Renal cortical epithelial cell (primary cell): ENCODE measurements at places on chromosomes 3 and 15. TPM values are rescaled to one million over a fixed set of nuclear protein-coding genes. Genes with fewer than 3 reads are reported as not detected.
A peak's percentile ranks its signal among the peaks of the same experiment; 100 is the strongest.

The GABRG3 gene
- not detected in 2 replicates for total RNA-seq

The ELL3 gene
- total RNA-seq = 5.9 and 11.6 TPM in 2 replicates

The MORC1 gene
- total RNA-seq = under 0.01 and 0.05 TPM in 2 replicates

The RHOV gene
- 0.45 and 1.6 TPM in 2 replicates for total RNA-seq

DNA sequence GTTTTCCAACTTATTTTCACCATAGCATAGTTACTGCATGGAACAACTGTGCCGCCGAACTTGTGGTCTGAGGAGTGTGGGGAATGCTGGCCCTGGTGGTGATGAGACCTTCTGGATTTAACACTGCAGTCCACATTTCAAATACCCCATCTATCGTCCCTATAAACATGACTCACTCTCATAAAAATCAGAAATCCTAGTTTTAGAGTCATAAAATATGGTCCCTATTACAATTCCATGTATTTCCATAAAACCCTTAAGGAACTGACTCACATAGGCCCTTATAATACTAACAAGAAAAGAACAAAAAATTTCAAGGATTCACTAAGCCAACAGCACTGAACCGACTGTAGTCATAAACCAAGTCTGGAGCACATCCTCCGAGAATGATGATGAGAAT, 147.2 kb downstream of the FOXP1 start:
- no peak for DNase-seq

DNA sequence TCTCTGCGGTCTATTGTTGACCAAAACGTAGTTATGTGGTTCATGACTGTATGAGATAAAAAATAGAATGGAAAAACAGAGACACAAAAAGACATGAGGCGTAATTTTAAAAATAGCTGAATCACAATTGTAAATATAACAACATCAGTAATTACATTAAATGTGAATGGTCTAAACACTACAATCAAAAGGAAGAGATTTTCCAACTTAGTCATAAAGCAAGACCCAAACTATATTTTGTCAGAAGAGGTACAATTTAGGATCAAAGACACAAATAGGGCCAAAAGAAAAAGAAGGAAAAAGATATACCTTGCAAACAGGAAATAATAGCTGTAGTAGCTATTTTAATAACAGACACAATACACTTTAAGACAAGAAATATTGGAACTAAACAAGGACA, 61.5 kb downstream of the LRRC28 start:
- no peak for DNase-seq

GRCh38 chr3:53164911-53165310, 3.9 kb downstream of the PRKCD start:
- DNase-seq = no peak

DNA sequence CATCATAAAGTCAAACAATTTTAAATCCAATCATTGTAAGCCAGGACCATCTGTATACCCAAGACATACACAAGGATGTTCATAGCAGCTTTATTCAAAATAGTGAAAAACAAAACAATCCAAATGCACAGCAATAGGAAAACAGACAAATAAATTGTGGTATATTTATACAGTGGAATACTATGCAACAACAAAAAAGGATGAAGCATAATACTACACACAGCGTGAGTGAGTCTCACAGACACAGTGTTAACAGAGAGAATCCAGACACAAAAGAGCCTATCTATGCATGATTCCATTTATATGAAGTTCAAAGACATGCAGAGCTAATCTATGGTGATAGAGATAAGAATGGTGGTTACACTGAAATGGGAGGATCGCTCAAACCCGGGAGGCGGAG, 5.6 kb upstream of the MUC20 start:
- no peak for DNase-seq

DNA sequence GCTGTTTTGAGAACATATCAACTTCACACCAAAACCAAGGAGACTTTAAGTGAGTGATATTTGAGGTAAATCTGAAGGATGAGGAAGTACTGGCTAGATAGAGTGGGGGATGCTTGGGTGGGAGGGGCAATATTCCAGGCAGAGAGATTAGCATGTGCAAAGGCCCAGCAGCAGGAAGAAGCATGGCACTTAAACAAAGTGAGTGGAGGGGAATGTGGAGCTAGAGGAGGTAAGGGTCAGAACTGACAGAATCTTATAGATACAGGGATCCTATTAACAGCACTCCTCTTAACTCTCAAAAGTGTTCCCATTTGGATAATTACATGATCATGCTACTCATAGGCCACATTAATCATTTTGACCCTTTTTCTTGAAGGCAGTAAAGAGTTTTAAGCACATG, 41.4 kb upstream of the SPRED1 start:
- no peak for DNase-seq

DNA sequence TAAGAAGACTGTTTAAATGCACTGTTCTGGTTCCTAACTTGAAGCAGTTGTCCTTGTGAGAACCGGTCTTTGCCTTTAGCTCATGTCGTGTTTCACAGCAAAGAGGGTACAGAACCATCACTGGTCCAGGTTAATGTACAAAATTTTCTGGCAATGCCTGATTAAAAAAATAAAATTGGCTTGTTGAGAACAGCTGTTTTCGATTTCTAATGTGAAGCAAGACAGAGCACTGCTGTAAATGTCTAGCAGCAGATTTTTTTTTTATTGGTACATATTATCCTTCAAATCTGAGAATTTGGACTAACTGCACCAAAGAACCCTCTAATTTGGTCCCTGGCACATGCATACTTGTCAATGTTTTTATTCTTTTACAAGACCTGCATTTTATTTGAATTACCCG, 103.3 kb downstream of the STT3B start:
- no peak for DNase-seq

- peak; percentile 33 for DNase-seq
Observed at GRCh38 chr3:172177046-172177445, 137.7 kb downstream of the FNDC3B start.

DNA sequence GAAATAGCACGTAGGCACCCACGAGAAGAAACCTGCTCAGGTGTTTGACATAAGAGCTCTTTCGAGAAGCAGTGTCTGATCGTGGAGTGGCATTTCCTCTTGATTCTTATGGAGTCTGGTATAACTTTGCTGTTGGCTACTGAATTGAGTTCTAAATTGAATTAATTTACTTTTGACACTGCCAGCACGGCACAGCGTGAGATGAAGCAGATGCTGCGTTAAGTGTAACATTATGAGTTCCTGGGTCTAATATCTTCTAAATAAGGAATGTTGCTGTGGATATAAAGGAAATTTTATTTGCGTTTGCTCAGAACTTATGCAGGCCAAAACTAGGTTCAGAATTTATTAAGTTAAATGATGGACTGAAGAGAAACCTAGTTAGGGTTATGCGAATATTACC, 919.9 kb downstream of the TUSC7 start:
- no peak for DNase-seq
